ENCODE measurements at places on chromosomes 13 and 19.

- DNase-seq = no peak
These were observed 199.7 kb downstream of the GGACT start for GRCh38 chr13:100388923-100389322.

DNA sequence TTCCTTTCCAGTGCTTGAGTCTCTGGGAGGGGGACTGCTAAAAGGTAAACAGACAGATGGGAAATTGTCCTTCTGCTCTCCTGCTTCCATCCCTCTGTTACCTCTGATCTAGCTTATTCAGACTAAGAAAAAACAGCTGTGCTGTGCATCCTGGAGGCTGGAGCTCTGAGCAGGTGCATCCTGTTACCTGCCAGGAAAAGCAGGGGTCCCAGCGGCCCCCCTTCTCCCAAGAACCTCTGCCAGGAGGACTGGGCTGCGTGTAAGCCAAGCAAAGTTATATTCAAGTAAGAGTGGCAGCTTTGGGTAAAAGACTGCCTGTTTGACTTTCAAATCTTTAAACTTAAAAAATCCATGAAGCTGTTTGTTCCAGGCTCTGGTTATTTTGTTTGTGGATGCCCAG is 75.1 kb downstream of the C13orf42 start:
- DNase-seq = no peak

DNA sequence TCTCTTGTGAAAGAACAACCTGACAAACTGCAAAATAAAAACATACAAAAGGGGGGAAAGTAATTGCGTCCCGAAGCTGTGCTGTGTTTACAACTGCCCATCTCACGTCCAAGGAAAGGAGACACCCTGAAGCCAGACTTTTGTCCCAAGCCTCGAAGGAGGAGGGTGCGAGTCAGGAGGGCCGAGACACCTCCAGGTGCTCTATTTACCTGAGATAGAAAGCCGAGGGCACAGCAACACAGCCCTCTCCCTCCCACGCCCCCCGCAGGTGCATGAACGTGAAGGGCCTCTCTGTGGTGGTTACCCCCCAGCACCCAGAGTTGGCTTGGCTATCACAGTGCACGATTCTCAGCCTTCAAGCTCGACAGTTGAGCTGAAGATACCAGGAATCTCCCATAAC is 33.2 kb downstream of the NLRP13 start:
- no peak for DNase-seq

DNA sequence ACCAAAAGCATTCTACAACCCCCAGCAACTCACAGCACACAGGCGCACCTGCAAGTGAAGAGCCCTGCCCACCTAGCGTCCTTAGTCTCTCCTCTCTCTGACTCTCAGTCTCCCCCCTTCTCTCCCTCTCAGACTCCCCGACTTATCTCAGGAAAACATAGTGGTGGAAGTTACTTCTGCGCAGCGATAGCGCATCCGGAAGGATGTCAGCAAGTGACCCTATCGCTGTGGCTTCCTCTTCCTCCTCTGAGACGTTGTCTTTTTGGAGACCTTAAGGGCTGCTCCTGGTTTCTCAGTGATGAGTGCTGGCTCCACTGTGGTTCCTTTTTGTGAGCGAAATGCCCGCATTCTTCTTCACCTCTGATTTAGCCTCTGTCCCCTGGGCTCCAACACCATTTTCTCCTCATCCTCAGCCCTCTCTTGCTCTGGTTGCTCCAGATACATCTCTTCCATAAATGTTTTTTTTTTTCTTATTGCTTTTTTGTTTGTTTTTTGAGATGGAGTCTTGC is 1.4 kb upstream of the YIF1B start:
- peak; percentile 49 for DNase-seq
